ENCODE measurements at places on chromosomes 1 and 21. TPM values are rescaled to one million over a fixed set of nuclear protein-coding genes. Genes with fewer than 3 reads are reported as not detected.

GRCh38 chr1:207815913-207816291 is 64.0 kb downstream of the CD46 start:
- DNase-seq = peak; percentile 25

- DNase-seq = no peak
Measured at GRCh38 chr1:39615086-39615673, 24.3 kb downstream of the HEYL start.

- DNase-seq = no peak
Measured at GRCh38 chr1:220356981-220357850, 85.0 kb upstream of the RAB3GAP2 start.

GRCh38 chr1:206489980-206490770 is 17.2 kb upstream of the RASSF5 start:
- peak; percentile 91 for DNase-seq

The PEAR1 gene
- total RNA-seq = 28.2 TPM

GRCh38 chr1:117877823-117878222 is 51.6 kb downstream of the GDAP2 start:
- DNase-seq = no peak

The C1orf21 gene
- total RNA-seq = 31.8 TPM

DNA sequence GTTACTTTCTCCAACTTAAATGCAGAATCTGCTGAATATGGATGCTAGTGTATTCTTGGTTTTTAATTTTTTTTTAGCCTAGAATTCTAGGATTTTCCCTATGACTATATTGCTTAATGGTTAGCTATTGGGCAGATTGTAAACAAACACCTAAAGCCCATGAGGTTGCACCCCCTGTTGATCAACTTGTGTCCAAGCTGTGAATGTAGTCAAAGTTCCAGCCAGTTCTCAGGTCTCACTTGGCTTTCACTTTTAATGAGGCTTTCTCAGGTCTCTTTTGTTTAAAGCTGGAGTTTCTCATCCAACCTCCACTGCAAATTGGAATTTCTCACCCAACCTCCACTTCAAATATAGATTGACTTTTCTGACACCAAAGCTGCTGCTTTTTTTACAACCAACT is 35.9 kb downstream of the FCER1A start:
- DNase-seq = no peak

The C1orf141 gene
- total RNA-seq = not detected

The BLACAT1 gene
- total RNA-seq = not detected

The EXOC8 gene
- total RNA-seq = 13.4 TPM

GRCh38 chr1:45148209-45148825 is 58.1 kb downstream of the ZSWIM5 start:
- no peak for DNase-seq

The CATSPERE gene
- total RNA-seq = 1.2 TPM

DNA sequence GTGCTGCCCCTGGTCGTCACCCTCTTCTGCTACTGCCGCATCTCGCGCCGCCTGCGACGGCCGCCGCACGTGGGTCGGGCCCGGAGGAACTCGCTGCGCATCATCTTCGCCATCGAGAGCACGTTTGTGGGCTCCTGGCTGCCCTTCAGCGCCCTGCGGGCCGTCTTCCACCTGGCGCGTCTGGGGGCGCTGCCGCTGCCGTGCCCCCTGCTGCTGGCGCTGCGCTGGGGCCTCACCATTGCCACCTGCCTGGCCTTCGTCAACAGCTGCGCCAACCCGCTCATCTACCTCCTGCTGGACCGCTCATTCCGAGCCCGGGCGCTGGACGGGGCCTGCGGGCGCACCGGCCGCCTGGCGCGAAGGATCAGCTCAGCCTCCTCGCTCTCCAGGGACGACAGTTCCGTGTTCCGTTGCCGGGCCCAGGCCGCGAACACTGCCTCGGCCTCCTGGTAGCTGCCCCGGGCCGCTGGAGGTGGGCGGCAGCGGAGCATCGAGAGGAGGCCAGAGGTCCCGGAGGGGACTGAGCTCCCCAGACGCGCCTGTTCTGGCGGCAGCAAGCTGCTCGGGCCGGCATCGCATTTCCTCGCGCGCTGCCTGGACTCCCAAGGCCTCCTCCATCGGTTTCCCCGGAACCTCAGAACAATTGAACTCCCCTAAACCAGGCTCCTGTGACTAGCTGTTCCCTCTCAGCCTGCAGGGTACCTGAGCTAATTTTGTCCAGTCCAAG is 1.1 kb downstream of the GPR25 start:
- DNase-seq = peak; percentile 81

DNA sequence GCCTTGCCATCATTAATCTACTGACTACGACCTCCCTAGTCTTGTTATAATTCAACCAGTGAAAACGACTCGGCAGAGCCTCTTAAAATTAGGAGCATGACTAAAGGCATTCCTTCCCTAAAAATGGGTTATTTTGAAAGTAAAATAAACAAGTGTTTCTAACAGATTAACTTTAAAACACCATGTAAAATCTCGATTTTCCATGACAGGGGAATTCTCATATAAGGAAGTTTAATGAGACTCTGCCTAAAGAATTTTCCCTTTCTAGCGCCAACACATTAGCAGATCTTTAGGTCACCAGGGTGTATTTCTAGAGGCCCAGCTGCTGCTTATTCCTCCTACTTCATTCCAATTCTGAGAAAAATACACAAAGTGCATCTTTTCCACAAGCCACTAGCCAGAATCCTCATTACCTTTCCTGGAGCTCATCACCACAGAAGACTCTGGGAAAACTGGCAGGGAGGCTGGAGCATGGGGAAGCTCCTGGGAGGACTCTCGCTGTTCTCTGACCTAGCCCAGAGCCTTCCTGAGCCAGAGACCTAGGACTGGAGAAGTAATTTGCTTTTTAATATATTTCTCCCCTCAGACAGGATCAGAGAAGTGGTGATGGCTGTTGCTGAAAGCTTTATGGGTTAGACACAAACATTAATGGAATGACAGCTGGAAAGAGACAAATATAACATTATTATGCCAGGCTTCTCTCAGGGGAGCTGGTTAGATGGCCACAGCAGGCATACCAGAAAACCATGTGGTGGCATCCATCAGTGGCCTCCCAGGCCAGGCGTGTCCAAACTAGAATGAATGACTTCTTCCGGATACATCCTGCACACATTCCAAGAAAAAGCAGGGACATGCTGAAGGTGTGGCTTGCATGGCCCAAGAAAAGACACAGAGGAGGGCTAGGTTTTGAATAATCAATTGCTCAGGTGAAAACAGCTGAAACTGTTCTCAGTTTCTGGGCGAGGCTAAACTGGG is 63.6 kb upstream of the CTTNBP2NL start:
- DNase-seq = no peak

DNA sequence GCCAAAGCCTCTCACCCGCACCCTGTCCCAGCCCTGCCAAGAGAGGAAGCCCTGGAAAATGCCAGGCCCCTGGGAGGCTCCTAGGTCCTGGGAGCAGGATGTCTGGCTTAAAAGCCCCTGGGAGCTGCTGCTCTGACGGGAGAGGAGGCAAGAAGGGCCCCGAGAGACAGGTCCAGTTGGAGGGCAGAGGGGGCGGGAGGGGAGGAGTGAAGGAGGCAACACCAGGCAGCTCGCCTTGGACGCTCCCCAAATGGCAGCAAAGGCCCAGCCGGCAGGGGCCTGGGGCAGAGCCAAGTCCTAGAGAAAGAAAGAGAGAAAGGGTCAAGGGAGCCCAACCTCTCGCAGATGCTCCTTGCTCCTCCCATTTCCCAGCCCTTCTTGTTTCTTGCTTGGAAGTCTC is 6.8 kb downstream of the ETV3L start:
- no peak for DNase-seq

- DNase-seq = no peak
Measured at GRCh38 chr1:240282061-240282830, 190.6 kb downstream of the FMN2 start.

DNA sequence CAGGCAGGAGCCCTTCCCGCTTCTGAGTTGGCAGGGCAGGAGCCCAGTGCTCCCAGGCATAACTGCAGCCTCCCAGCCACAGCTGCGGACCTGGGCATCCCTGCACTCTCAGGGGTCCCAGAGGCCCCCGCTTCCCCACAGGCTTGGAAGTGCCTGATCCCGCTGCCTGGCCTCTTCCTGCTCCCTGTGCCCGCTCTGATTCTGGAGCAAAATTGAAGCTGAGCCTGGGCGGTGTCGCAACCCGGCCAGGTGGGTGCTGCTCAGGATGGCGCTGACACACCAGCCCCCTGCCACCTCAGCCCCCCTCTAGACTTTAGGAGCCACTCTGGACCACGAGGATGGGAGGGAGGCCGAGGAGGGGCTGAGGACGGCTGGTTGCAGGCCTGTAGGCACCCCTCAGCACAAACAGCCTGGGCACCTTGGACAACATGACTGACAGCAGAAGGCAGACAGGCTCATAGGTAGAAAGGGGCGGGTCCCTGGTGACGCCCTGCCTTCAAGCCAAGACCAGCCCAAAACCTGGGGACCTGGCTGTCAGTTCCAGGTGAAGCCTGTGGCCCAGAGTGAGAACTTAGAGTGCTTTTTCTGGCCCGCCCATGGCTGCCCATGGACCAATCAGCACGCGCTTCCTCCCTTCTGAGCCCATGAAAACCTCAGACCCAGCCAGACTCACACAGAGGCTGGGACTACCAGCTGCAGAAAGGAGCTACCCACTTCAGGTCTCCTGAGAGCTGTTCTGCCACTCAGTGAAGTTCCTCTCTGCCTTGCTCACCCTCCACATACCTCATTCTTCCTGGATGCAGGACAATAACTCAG is 7.2 kb downstream of the HLCS start:
- DNase-seq = no peak

GRCh38 chr21:38159355-38159754 is 97.4 kb upstream of the KCNJ15 start:
- DNase-seq = peak; percentile 88

DNA sequence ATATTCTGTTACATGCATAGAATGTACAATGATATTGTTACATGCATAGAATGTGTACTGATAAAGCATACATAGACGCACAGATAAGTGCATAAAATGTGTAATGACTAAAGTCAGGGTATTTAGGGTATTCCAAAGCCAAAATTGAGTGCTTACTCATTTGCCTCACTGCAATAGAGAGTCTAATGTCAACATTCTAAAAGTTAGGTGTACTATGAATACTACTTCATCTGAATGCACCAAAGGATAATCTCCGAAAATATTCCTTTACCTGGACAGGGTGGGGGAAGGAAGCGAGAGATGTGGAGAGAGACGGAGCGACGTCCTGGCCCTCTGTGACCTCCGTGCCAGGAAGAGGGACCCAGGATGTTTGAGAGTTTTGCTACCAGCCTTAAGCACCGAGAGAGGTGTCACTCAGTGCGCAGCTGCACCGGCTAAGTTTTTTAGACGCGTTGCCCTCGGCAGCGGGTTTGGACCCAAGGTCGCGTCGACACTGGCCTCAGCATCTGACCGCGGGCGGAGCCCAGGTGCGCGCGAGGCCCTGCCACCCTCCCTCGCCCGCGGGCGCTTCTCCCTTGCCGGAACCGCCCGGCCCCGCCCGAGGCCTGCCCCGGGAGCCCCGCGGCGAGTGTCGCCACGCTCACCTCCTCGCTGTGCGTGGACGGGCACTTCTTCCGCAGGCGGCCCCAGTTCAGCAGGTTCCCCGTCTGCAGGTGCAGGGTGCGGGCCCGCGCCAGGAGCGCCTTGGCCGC is 660 bp downstream of the GCLM start:
- no peak for DNase-seq

- no peak for DNase-seq
Measured at GRCh38 chr1:1176931-1177330, 3.3 kb downstream of the TTLL10 start.

The OR2L13 gene
- not detected for total RNA-seq

DNA sequence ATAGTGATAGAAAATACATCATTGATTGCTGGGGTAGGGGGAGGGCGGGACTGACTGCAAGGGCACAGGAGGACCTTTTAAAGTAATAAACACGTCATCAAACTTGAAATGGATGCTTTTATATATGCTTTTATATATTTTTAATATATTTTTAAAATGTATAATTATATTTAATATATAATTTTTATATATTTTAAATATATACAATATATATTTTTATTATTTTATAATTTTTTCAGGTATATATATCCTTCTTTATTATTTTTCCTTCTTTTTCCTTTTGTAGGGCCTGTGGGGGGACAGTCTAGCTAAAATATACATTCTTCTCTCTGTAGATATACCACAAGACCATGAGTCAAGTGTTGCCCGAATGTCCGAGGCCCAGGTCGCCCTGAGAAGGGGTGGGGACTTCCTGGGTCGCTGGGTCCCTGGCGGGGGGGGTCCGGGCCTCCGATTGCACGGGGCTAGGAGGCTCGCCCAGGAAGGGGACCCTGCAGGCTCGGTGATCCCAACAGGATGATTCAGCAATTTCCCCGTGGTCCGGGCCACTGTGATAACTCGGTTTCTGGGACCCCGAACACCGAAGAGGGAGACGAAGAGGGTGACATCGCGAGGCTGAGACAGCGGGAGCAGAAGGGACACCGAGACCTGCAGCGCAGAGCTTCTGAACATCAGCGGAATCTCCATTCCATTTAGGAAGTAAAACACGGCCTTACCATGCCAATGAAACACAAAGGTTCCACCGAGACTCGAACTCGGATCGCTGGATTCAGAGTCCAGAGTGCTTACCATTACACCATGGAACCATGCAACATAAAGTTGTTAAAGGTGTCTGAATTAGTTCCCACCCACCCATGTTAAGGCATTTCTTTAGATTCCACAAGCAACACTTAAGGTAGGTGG is 112.5 kb upstream of the NBPF11 start:
- DNase-seq = no peak

The FAM43B gene
- total RNA-seq = 0.37 TPM

DNA sequence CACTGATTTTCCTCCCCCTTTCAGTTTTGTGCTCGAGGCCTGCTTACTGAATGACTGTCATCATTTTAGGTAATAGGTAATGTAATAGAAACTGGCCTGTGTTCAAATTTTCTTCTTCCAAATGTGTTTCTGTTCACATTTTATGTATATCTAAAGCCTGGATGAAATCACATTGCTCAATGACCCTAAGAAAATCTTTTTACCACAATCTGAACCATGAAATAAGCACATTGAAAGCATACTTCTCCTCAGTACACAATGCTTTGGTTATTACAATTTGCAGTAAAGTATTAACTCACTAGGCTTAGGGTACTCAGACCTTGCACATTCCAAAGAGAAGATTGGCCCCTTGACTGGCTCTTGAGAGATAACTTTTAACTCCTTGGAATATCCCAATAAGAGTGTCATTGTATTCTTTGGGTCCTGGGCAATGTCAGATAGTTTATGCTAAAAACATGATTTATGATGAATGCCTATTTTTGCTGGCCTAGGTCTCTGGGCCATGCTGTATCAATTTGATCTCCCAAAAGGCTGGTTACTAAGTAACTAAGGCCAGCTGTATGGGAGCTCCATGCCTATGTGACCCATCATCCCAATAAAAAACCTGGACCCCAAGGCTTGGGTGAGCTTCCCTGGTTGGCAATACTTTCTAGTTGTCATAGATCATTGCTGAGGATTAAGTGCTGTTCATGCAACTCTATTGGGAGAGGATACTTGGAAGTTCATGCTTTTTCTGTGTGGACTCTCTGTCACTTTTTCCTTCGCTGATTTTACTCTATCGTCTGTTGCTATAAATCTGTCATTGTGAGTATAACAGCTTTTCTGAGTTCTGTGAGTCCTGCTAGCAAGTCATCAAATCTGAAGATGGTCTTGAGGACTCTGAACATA is 293.9 kb downstream of the GRIK1 start:
- DNase-seq = no peak

GRCh38 chr1:83734420-83734819 is 264.5 kb downstream of the TTLL7 start:
- DNase-seq = no peak
